ENCODE measurements at places on chromosomes 5 and 9. TPM values are rescaled to one million over a fixed set of nuclear protein-coding genes. Genes with fewer than 3 reads are reported as not detected.

The CAVIN4 gene
- total RNA-seq: 0.45 TPM

The CD180 gene
- total RNA-seq: 0.08 TPM

The NXNL2 gene
- not detected for total RNA-seq

The ARHGEF37 gene
- 0.64 TPM for total RNA-seq

The RPS14 gene
- 2,772 TPM for total RNA-seq

The FAM78A gene
- 29.1 TPM for total RNA-seq

Measured in activated T-helper 17 cell treated with anti-CD3 and anti-CD28 coated beads, Interleukin-2, amount 50 U/mL, for 72 hours (primary cell).